ENCODE measurements at places on chromosomes 5 and 9. TPM values are rescaled to one million over a fixed set of nuclear protein-coding genes. Genes with fewer than 3 reads are reported as not detected.

DNA sequence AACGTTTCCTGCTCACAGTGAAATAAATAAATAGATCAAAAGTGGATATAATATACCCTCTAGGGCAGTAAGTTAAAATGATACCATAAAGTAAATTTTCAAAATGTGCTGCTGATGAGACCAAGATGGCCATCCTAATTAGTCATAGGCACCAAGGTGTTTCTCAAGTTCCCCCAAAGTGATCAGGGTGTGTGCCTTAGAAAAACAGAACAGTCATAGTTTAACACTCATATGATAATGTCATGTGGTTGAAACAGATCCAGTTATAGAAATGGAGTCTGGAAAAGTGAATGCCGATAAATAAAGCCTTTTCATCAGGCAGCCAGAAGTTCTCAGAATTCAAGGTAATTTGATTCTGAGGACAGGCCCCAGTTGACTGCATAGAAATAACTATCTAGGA lies 161.5 kb upstream of the CDKN2B start:
- H3K36me3 ChIP-seq: no peaks in the 10 kb centered on the region
- H3K27ac ChIP-seq: no peak overlapping the region
- no peak for DNase-seq
- H3K4me1 ChIP-seq: peaks cover 10% of the 10 kb centered on the region
- no peak overlapping the region for H3K4me3 ChIP-seq

DNA sequence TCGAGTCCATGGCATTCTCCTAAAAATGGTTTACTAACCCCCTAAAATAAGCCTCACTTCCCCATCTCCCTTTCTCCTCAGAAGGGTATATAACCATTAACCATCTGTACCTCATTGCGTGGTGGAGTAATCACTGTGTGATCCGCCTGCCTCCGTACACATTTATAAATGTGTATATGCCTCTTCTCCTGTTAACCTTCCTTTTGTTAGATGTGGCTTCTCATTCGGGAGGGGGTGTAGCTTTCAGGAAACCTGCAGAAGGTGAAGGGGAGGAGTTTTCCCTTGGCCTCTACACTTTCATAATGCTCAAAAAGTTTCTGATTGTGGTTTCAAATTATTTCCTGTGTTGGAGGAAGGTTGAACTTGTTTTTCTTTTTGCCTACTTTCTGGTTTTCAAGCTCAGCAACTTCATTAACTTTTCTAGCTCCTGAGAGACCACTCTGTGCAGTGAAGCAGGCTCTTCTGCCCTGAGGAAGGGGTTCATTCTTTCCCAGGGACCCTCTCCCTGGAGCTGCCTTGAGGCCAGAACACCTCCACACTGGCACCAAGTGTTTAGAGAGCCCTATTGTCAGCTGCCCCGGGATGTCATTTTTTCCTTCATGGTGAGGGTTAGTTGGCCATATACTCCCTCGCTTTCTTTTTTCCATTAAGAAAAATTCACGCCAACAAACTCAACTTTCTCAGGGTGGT lies 46.9 kb downstream of the RASGRF2 start:
- no peak for DNase-seq
- no peak overlapping the region for H3K4me3 ChIP-seq
- no peaks in the 10 kb centered on the region for H3K4me1 ChIP-seq
- no peak overlapping the region for H3K27ac ChIP-seq
- H3K36me3 ChIP-seq: no peaks in the 10 kb centered on the region
- no peaks in the 10 kb centered on the region for H3K27me3 ChIP-seq

DNA sequence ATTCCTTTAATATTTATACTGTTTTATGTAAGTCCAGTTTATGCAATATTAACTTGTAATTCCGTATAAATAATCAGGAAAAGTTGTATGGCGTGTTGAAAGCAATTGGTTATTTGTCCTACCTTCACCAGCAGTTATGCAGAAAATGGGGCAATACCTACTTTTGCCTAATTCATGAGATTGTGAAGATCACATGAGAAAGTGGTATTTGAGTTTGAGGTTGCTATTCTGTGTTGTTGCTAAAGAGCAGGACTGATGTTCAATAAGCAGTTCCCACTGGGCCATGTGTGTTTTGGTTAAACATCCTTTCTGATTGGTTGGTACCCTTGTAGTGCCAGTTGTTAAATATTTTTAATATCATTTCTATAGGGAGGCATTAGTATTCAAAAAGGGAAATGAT lies 3.2 kb downstream of the TGFBR1 start:
- H3K4me3 ChIP-seq: no peak overlapping the region
- H3K36me3 ChIP-seq: no peaks in the 10 kb centered on the region
- no peak overlapping the region for H3K27ac ChIP-seq
- no peaks in the 10 kb centered on the region for H3K27me3 ChIP-seq

DNA sequence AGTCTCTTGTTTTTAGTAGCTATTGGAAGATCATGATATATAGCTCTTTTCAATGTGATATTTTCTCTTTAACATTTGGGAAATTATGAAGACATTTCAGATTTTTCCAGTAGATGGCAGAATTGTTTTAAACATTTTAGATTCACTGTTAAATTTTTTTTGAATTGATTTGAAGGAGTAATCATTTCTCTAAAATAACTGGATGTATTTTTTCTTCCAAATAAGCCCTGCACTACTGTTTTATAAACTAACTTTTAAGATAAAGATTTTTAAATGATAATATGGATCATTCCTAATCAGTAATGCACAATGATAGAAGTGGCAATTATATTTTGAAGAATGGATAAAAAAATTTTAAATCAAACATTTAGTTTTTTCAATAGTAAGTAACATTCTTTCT lies 14.2 kb downstream of the NDUFAF2 start:
- no peaks in the 10 kb centered on the region for H3K36me3 ChIP-seq
- H3K27me3 ChIP-seq: no peaks in the 10 kb centered on the region
- H3K27ac ChIP-seq: no peak overlapping the region

DNA sequence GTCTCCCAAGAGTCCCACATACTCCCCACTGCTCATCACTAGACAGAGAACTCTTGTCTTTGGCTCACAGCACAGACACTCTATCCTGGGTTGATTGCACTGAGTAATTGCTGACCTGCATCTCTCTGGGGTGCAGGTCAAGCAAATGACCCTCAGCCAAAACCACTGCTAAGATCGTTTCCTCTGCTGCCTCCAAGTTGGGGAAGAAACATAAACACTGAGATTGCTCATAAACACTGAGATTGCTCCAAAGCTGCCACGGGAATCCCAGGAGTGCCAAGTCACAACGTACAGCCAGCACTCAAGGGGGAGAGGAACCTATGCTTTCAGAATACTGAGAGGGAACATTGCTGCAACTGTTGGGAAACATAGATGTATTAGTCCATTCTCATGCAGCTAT lies 1402.1 kb upstream of the ACO1 start:
- no peaks in the 10 kb centered on the region for H3K27me3 ChIP-seq
- H3K4me1 ChIP-seq: no peaks in the 10 kb centered on the region
- no peak overlapping the region for H3K4me3 ChIP-seq
- H3K27ac ChIP-seq: no peak overlapping the region
- no peaks in the 10 kb centered on the region for H3K36me3 ChIP-seq
- no peak for DNase-seq

DNA sequence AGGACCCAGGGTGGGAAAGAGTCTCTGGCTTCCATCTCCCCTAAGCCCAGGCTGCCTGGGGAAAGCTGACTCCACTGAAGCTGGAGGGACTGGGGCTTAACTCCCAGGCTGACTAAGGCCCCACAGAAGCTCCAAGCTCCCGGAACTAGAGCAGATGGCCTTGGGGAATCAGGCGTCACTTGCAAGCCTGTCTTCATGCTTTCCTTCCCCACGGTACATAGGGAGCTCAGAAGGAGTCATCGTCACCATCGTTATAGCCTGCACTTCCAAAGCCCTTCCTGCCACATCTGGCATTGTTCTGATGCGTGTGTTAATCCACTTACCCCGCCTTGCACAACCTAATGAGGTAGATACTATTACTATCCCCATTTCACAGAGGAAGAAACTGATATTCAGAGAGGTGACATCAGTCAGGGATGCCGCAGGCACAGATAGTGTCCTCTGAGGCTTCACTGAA lies 11.5 kb downstream of the AQP3 start:
- no peaks in the 10 kb centered on the region for H3K36me3 ChIP-seq
- H3K4me3 ChIP-seq: no peak overlapping the region
- H3K27ac ChIP-seq: no peak overlapping the region
- DNase-seq: no peak
- H3K4me1 ChIP-seq: no peaks in the 10 kb centered on the region

GRCh38 chr9:108537756-108538155 lies 318.0 kb downstream of the ACTL7B start:
- no peaks in the 10 kb centered on the region for H3K27me3 ChIP-seq
- no peaks in the 10 kb centered on the region for H3K4me1 ChIP-seq
- H3K36me3 ChIP-seq: no peaks in the 10 kb centered on the region
- no peak for DNase-seq
- H3K27ac ChIP-seq: no peak overlapping the region

DNA sequence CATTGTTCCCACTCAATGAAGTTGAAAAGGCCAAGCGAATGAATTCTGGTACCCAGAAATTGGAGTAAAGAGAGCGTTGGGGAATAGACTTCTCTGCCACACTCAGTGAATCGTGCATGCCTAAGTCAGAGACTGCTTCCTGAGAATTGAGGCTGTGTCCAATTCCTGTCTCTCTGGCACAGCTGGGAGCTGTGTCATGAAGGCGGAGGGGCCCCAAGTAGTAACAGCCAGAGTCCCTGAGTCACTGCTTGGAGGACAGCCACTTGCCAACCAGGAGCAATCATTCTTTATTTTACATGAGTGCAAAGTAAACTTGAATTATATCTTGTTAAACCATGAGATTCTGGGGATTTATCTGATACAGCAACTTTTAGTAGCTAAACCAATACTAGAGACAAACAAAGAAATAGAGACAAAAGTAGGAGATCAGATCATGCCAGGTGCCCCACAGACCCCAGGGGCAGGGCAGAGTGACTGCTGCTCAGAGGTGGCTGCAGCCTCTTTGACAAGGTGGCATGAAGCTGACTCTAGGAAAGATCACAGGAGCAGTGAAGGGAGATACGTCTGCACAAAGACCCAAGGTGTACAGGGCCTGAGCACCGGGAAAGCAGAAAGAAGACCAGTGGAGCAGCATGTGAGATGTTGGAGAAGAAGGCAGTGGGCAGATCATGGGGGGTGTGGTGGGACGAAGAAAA lies 246.0 kb downstream of the GADD45G start:
- DNase-seq: no peak
- H3K27me3 ChIP-seq: no peaks in the 10 kb centered on the region
- no peaks in the 10 kb centered on the region for H3K36me3 ChIP-seq
- H3K4me3 ChIP-seq: no peak overlapping the region
- no peak overlapping the region for H3K27ac ChIP-seq

GRCh38 chr9:13023498-13023897 lies 248.7 kb downstream of the LURAP1L start:
- H3K27ac ChIP-seq: no peak overlapping the region
- no peak for DNase-seq
- H3K4me1 ChIP-seq: no peaks in the 10 kb centered on the region
- no peak overlapping the region for H3K4me3 ChIP-seq
- no peaks in the 10 kb centered on the region for H3K36me3 ChIP-seq

GRCh38 chr5:17405976-17406375 lies 92.1 kb upstream of the TAF11L2 start:
- DNase-seq: no peak
- H3K4me3 ChIP-seq: no peak overlapping the region
- no peaks in the 10 kb centered on the region for H3K27me3 ChIP-seq
- peaks cover 37% of the 10 kb centered on the region for H3K4me1 ChIP-seq

- no peaks in the 10 kb centered on the region for H3K36me3 ChIP-seq
- DNase-seq: no peak
- no peaks in the 10 kb centered on the region for H3K4me1 ChIP-seq
- no peaks in the 10 kb centered on the region for H3K27me3 ChIP-seq
Observed at GRCh38 chr5:16076657-16077056, 102.9 kb downstream of the MARCHF11 start.

DNA sequence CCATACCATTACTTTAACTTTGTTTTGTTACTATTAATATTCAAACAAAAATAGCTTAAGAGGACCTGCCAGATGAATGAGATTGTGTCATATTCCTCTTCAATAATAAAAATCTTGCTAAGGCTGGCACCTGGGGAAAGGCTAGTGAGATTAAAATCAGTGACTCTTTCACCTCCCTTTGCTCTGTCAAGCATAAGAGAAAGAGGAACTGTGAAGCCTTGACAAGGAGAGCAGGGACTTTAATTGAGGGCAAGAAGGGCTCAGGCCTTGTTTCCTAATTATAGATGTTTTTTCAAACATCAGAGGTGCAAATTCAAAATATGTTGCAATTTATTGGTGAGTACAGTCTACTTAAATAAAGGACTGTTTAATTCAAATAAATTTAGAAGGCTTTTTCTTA lies 91.7 kb downstream of the SPATA31D1 start:
- H3K27me3 ChIP-seq: no peaks in the 10 kb centered on the region
- no peaks in the 10 kb centered on the region for H3K36me3 ChIP-seq
- DNase-seq: no peak
- no peaks in the 10 kb centered on the region for H3K4me1 ChIP-seq
- no peak overlapping the region for H3K27ac ChIP-seq

DNA sequence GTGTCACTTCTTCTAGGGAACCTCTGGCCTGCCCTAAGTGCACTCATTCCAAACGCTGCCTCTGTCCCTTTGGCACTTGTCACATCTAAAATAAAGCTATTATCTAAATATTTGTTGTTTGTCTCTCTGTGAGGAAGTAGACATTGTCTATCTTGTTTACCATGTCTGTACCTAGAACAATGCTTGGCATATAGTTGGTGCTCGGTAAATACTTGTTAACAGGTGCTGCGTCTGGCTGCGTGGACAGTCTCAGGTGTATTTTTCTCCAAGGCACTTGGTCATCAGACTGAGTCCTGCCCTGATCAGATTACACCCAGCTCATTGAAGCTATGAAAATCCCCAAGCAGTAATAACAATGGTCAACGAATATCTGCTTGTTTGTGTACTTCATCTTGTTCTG lies 174.9 kb upstream of the SMIM23 start:
- no peak overlapping the region for H3K27ac ChIP-seq
- H3K4me1 ChIP-seq: peaks cover 9% of the 10 kb centered on the region
- no peaks in the 10 kb centered on the region for H3K36me3 ChIP-seq

DNA sequence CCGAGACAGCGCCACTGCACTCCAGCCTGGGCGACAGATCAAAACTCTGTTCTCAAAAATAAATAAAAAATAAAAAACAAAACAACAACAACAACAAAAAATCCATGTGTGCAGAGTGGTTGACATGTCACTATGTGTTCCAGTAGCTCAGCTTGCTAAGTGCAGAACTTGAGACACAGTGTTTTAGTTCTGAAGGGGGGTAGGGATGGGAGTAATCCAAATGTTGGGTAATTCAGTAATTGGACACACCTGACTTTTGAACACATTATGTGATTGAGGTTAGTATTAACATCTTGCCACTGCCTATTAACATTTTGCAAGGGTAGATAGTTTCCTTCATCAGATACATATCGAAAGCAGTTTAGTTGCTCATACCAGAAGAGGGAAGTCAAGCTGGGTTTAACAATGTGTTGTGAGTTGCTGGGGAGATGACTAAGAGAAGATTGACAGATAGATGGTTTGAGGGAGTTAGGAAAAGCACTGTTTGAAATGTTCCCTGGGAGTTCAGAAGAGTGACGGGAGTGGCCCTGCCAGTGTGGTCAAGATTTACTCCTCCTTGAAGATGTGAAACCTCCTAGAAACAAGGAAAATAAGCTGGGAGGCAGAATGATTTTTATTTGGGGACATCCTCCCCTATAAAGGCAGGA lies 928 bp downstream of the HACD4 start:
- H3K27ac ChIP-seq: no peak overlapping the region
- no peaks in the 10 kb centered on the region for H3K36me3 ChIP-seq

GRCh38 chr9:36163786-36164170 lies 5.4 kb upstream of the CCIN start:
- no peak overlapping the region for H3K4me3 ChIP-seq
- H3K4me1 ChIP-seq: peaks cover 15% of the 10 kb centered on the region
- DNase-seq: peak; percentile 27
- no peaks in the 10 kb centered on the region for H3K36me3 ChIP-seq
- H3K27ac ChIP-seq: peak overlapping the region; percentile 87

Gene TMEM232
- 7.0 TPM for total RNA-seq

Gene PCDHA9
- total RNA-seq: 1.6 TPM

Gene ZNF484
- total RNA-seq: 10.5 TPM

Gene FOXD4L5
- total RNA-seq: 0.27 TPM

Gene ARL14EPL
- total RNA-seq: not detected

Gene FAM163B
- 4.6 TPM for total RNA-seq

Gene FGF10
- 60.0 TPM for total RNA-seq

Gene RANBP3L
- total RNA-seq: 0.85 TPM
